ENCODE measurements at places on chromosomes 16 and 17.

DNA sequence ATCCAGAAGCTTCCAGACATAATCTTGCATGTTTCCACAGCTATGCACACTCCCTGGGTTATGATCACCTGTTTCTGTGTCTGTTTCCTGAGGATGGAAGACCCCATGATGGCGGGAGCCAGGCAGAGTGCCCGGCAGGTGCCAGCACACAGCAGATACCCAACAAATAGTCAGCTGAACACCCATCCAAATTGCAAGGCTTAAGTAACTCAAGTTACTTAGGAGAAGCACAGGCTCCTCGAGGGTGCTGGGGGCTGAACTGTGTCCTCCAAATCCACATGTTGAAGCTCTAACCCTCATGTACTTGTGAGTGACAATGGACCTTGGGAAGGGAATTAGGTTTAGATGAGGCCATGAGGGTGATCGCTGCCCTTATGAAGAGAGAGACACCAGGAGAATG lies 79.5 kb upstream of the DOC2B start:
- no peak for DNase-seq

DNA sequence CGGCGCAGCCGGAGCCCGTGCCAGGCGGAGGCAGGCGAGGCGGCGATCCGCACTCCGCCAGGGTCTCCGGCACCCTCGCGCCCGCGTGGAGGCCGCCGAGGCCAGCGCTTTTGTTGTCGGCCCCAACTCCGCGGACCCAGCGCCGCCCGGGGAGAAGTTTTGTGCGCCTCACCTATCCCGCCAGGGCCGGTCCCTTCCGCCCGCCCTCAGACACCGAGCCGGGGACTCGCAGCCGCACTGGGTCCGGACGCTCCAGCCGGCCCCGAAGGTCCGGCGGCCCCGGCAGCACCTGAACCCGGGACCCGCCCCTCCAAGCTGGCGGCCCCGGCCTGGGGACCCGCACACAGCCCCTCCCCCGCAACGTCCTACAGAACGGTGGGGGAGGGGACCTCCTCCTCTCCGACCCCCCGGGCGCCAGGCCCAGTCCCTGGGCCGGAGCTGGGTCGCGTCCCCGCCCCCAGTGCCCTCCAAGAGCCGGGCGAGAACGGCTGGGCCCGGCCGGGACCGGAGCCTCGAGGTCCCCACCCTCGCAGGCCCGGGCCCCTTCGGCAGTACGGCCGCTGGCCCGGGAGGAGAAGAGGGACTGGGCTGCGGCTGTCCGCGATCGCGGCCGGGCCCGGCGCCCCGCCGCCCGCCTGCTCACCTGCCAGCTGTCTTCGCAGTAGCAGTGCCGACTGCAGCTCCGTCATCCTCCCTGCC lies 698 bp downstream of the UBE2G1 start:
- no peak for DNase-seq

DNA sequence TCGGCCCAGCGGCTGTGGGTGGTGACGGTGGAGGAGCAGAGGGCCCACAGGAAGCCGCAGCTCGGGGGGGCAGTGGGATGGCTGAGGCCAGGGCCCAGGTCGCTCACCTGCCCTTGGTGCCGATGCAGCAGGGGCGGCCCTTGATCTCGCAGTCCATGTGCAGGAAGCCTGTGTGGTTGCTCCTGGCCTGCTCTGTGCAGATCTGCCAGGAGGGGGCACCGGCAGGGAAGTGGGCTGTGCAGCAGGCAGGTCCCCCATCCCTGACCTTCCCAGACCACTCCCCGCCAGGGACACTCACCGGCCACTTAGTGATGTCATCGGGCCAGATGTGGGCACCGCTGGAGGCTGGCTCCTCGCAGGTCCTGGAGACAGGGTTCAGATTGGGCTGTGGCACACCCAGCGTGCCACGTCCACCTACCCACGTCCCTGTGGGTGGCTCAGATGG lies 6.2 kb downstream of the AANAT start:
- no peak for DNase-seq

DNA sequence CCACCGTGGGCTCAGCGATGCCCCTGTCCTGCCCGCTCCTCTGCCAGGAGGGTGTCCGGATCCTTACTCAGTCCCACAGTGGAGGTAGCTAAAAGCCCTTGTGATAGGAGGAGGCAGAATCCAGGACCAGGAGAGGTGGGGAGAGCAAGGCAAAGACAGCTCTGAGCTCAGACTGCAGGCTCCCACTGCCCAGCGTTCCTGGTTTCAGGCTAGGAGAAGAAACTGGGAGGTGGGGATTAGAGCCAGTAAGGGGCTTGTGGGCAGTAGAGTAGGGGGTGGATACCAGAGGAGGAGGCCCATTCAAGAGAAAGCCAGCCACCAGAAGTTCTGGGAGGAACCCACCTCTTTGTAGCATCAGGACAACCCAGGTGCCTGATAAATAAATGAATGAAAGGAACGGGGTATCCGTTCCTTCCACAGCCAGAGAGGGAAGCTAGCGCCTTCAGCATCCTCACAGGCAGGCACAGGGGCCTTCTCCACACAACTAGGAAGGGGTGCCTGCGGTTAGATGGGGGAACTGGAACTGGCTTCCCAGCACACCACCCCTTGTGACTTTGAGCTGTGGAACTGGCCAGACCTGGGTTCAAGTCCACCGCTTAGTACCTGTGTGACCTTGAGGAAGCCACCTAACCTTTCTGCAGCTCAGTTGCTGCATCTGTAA lies 2.3 kb downstream of the IL21R start:
- no peak for DNase-seq

DNA sequence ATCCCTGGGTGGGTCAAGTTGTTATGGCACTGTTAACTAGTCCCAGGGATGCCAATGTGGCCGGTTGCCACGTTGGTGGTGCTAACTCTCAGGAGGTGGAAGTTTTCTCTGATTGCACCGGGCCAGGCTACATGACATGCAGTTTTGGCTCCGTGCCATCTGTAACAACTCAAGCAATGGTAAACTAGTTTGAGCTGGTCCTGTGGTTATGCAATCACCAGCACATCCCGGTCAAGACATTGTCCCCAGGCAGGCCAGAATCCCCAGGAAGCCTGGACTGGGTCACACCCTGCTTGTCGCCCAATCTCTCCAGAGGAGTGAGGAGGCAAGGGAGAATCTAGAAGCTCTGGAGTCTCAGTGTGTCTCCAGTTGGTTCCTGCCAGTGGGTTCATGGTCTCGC lies 10.1 kb upstream of the CCL17 start:
- DNase-seq = no peak

- no peak for DNase-seq
Observed at GRCh38 chr16:17607075-17607509, 136.3 kb upstream of the XYLT1 start.

- no peak for DNase-seq
Observed at GRCh38 chr16:22633280-22633679, 122.6 kb downstream of the NPIPB5 start.

- DNase-seq = no peak
Observed at GRCh38 chr17:56833057-56833808, 487 bp downstream of the C17orf67 start.

- DNase-seq = no peak
Observed at GRCh38 chr16:57842601-57843000, 40.3 kb upstream of the KIFC3 start.

- DNase-seq = peak; percentile 46
Observed at GRCh38 chr17:80544655-80545498, at the start of gene RPTOR. TSS of gene RPTOR (plus strand) at chr17:80544838. CDS start at chr17:80545630, 792 bp downstream.

DNA sequence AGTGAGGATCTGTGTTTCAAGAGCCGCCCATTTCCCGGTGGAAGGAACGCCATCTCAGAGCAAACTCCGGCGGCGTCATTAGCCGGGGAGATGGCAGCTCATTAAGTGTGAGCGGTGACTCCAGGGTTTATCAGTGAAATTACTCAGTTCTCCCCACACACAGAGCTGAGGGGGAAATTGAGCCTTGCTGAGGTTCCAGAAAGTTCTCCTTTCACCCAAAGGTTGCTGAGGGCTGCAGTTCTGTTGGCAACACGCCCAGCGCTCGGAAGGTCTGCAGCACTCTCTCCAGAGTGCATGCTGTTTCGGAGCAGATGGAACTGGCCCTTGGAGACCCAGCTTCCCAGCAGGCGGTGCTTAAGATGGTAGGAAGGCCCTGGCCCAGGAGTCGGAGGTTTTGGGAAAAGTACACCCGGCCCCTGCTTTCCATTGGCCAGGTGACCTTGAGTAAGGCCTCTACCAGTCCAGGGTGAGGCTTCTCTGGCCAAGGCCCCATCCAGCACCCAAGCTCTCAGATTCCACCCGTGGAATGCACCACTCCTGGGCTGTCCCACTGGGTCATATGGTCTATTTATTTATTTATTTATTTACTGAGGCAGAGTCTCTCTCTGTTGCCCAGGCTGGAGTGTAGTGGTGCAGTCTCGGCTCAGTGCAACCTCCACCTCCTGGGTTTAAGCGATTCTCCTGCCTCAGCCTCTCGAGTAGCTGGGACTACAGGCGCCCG lies 167.7 kb upstream of the CIBAR2 start:
- no peak for DNase-seq

DNA sequence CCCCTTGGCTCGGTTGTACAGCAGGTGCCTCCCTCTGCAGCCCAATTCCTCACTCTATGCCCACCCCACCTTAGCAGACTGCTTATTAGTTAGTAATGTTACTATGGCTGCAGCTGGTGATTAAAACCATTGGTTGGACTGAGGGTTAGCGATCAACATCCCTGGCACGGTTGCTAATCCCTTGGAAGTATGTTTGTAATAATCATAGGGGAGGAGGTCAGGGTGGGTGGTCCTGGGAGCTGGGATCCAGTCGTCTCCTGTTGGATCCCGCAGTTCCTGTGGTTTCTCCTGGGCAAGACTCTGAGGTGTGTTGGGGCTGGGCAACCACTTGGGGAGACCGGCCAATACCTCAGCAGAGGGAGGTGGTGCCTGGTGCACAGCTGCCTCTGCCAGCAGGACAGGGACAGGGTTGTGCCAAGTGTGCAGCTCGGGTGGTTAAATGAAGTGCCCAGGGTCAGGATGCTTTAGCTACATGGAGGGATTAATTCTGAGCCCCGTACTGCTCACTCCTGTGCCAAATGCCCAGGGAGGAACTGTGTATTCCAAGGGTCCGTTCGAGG lies 38.0 kb downstream of the FZD2 start:
- DNase-seq = no peak
